ENCODE measurements at places on chromosomes 11 and 22.

- DNase-seq = no peak
These were observed 80.7 kb downstream of the PKNOX2 start for GRCh38 chr11:125245299-125245698.

GRCh38 chr11:102632026-102632425, 6.9 kb upstream of the MMP20 start:
- no peak for DNase-seq

DNA sequence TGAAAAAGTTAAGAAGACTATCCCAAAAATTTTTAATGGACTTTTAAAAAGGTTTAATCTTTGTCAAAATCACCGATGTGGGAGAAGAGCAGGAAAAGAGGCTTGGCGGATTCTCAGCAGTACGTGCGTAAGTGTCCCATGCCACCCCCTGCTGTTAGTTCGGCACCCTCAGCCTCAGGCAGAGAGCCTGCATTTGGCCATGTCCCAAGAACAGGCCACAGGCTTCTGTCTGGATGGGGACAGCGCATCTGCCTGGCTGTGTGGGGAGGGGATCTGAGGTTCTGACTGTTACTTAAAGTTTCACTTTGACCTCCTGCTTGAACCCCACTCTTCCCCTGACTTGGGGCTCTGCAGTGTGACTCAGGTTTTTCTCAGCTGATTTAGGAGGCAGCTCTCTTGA, 35.3 kb downstream of the EXT2 start:
- no peak for DNase-seq

DNA sequence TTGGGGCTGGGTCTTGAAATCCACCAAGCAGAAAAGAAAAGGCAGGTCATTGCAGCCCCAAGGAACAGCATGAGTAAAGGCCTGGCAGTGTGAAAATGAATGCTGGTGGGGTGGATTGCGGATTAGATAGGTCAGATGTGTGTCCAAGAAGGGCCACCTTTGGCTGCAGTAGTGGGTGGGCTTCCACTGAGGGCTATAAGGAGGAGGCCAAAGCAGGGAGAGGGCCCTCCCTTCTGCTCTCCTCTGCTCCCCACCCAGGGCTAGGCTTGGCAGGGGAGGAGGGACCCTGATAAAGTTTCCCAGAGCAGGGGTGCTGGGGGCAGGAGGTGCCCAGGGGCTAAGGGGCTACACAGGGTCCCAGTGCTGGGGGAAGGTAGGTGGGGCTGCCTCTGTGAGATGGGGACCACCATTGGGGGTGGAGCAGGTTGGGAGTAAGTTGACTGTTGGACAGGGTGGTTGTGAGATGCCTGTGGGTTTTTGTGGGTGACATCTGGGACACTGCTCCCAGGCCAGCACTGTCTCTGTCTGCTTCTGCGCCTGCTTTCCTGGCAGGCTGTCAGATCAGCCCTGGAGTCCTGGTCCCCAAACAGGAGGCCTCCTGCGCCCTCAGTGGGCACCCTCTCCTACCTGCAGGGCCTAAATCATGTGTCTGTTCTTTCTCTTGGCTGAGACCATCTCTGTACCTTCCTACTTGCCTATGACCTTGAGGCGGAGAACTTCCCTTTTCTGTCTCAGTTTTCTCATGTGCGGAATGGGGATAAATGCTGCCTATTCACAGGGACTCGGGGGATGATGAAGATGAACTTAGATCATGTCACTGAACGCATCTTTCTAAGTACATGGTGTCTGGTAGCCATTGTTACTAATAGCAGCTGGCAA, 1.9 kb downstream of the CAPN5 start:
- DNase-seq = no peak

- no peak for DNase-seq
These were observed 116.9 kb upstream of the SNX19 start for GRCh38 chr11:131033151-131033651.

- DNase-seq = no peak
These were observed 112.7 kb downstream of the MORC2 start for GRCh38 chr22:30855677-30856518.

Measured in iPS DF 6.9 (cell line).